Heart left ventricle (tissue), 16 donors: ENCODE measurements at places on chromosomes 1 and 21. TPM values are rescaled to one million over a fixed set of nuclear protein-coding genes. Genes with fewer than 3 reads are reported as not detected.

- no peak for DNase-seq
- H3K4me1 ChIP-seq: no peaks in the 10 kb centered on the region
- H3K36me3 ChIP-seq: no peaks in the 10 kb centered on the region
- no peak overlapping the region for H3K4me3 ChIP-seq
Measured at GRCh38 chr1:119160409-119160808, 20.0 kb upstream of the WARS2 start.

Gene CLEC20A
- total RNA-seq: not detected

DNA sequence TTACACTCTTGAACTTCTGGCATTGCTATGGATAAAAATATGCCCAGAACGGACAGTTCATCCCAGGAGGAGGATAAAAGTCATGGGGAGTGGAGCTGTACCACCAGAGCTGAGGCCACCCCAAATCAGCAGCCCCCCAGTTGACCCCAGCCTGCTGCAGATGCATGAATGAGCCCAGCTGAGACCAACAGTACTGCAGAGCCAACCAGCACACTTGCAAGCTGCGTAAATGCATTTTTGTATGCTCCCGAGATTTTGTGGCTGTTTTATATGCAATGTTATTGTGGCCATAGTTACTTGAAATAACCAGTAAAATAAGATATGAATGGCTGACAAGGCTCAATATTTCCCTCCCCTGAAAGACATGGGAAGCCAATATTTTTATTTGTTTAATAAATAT, 264.6 kb downstream of the DUSP10 start:
- peaks cover 10% of the 10 kb centered on the region for H3K27me3 ChIP-seq
- H3K27ac ChIP-seq: no peak overlapping the region
- no peaks in the 10 kb centered on the region for H3K36me3 ChIP-seq
- no peak overlapping the region for H3K4me3 ChIP-seq
- H3K4me1 ChIP-seq: no peaks in the 10 kb centered on the region

- DNase-seq: no peak
- H3K36me3 ChIP-seq: no peaks in the 10 kb centered on the region
- H3K4me3 ChIP-seq: no peak overlapping the region
- no peak overlapping the region for H3K27ac ChIP-seq
Measured at GRCh38 chr1:178142806-178143205, 48.9 kb downstream of the RASAL2 start.

- no peak for DNase-seq
- H3K36me3 ChIP-seq: no peaks in the 10 kb centered on the region
- no peak overlapping the region for H3K4me3 ChIP-seq
- H3K4me1 ChIP-seq: no peaks in the 10 kb centered on the region
Measured at GRCh38 chr1:83125456-83125855, 873.5 kb downstream of the TTLL7 start.

GRCh38 chr1:227315629-227316346, 2.5 kb downstream of the CDC42BPA start:
- H3K4me3 ChIP-seq: peak overlapping the region; percentile 88
- no peaks in the 10 kb centered on the region for H3K36me3 ChIP-seq
- no peaks in the 10 kb centered on the region for H3K27me3 ChIP-seq
- peak overlapping the region; percentile 94 for H3K27ac ChIP-seq

Gene LPAR3
- 11.5 TPM for total RNA-seq

DNA sequence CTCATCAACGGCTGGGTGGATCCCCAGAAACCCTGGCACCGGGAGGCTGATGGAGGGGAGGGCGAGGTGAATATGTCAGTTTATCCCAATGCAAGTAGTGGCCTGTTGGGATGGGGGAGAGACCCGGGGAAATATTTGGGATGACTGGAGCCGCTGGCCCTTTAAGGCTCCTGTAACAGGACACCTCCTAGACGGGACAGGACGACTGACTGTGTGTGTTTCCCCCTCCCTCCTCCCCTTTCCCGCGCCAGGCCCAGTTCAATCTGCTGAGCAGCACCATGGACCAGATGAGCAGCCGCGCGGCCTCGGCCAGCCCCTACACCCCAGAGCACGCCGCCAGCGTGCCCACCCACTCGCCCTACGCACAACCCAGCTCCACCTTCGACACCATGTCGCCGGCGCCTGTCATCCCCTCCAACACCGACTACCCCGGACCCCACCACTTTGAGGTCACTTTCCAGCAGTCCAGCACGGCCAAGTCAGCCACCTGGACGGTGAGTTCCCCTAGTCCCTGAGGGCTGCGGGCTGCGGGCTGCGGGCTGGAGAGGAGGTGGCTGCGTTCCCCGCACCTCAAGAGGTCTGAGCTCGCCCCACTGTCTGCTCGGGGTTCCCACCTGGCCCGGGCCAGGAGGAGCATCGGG, 44.8 kb upstream of the CCDC27 start:
- no peaks in the 10 kb centered on the region for H3K4me1 ChIP-seq
- no peak overlapping the region for H3K27ac ChIP-seq
- no peak overlapping the region for H3K4me3 ChIP-seq
- H3K27me3 ChIP-seq: peaks cover 18% of the 10 kb centered on the region
- no peak for DNase-seq

DNA sequence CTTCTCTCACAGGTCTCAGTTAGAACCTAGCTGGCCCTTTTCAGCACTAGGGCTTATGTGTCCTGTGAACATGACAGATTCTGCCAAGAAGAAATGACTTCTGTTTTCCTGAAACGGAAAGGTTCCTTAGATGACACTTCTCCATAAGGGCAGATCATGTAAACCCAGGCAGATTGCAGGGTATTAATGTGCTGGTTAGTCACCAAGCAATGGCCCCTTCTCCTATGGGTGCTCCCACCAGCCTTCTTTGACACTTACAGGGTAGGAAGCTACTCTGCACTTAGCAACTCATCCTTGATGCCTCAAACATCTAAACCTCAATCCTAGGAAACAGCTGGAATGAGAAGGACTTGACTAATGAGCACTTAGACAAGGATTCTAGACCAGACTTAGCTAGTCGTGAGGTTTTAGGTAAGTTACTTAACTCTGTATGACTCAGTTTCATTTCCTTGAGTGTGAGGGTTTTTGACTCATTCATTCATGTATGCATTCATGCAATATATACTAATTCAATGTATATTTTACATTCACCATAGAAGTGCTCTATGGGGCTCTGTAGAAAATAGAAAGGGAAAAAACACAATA, 74.1 kb upstream of the PLXNA2 start:
- DNase-seq: no peak
- no peaks in the 10 kb centered on the region for H3K4me1 ChIP-seq
- H3K36me3 ChIP-seq: no peaks in the 10 kb centered on the region

DNA sequence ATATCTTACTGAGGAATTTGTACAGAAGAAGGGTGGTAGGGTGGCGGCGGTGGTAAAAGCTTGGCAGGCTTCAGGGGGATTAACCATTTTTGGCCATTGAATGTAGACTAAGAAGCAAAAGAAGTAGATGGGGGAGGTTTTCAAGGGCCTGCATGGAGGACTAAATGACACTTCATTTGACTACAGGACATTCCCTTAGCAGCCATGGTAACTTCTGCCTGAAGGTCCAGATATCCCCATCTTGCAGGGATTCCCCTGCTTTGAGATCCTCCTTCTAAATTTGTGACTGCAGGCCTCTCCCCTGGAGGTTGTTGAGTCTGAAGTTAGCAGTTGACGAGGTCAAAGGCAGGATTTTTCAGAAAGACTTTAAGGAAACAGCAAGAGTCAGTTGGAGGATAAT, 4.8 kb downstream of the VASH2 start:
- H3K4me1 ChIP-seq: peaks cover 10% of the 10 kb centered on the region
- no peak overlapping the region for H3K27ac ChIP-seq
- no peak for DNase-seq
- no peaks in the 10 kb centered on the region for H3K27me3 ChIP-seq
- no peak overlapping the region for H3K4me3 ChIP-seq
- no peaks in the 10 kb centered on the region for H3K36me3 ChIP-seq

GRCh38 chr21:46597896-46598343, 7.0 kb downstream of the S100B start:
- H3K36me3 ChIP-seq: no peaks in the 10 kb centered on the region
- no peak overlapping the region for H3K27ac ChIP-seq
- peaks cover 16% of the 10 kb centered on the region for H3K4me1 ChIP-seq

DNA sequence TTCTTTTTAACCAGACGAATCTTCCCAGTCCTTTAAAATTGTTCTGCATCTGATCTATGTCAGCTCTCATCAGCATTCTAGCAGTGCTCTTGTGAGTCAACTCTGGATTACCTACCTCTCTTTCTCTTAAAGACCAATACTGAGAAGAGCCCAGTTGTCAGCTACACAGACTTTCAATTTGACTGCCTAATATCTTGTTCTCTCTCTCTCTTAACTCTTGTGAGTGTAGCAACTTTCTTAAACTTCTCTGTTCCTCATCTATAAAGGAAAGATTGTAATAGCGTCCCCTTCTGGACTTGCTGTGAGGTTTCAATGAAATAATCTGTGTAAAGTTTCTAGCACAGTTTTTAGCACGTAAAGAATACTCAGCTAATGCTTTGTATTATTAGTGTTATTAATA, 499.3 kb upstream of the ADAMTS5 start:
- no peak for DNase-seq
- no peak overlapping the region for H3K27ac ChIP-seq
- H3K4me1 ChIP-seq: no peaks in the 10 kb centered on the region
- no peaks in the 10 kb centered on the region for H3K27me3 ChIP-seq
- H3K36me3 ChIP-seq: no peaks in the 10 kb centered on the region
- no peak overlapping the region for H3K4me3 ChIP-seq

Gene LCE1F
- total RNA-seq: not detected

Gene SHISA4
- 66.5 TPM for total RNA-seq

Gene FRRS1
- total RNA-seq: 2.8 TPM

DNA sequence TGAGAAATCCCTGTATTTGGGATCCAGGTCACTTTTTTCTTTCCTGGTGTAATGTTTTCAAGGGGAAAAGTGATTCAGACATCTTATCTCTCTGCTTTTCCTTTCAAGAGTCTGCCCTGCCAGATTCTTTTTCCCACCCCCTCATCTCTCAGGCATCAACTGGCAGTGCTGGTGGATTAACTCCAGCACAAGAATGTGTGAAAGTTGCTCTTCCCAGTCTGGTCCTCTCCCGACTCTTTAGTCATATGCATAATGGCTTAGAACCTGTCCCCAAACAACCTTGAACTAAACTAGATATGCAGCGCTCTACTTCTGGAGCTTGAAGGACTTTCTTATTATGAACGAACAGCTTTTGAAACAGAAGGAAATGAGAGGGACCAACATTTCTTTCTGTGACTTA, 88.5 kb downstream of the SLC44A5 start:
- H3K27ac ChIP-seq: no peak overlapping the region
- no peaks in the 10 kb centered on the region for H3K4me1 ChIP-seq
- no peak overlapping the region for H3K4me3 ChIP-seq
- no peaks in the 10 kb centered on the region for H3K27me3 ChIP-seq
- no peak for DNase-seq
- H3K36me3 ChIP-seq: no peaks in the 10 kb centered on the region

Gene YIPF1
- total RNA-seq: 14.0 TPM

Gene TMCC2
- 1.4 TPM for total RNA-seq

GRCh38 chr21:40073642-40074041, 206.4 kb downstream of the PCP4 start:
- no peaks in the 10 kb centered on the region for H3K36me3 ChIP-seq
- no peak overlapping the region for H3K4me3 ChIP-seq
- DNase-seq: no peak
- H3K4me1 ChIP-seq: no peaks in the 10 kb centered on the region

- H3K27me3 ChIP-seq: peaks cover 72% of the 10 kb centered on the region
- H3K36me3 ChIP-seq: no peaks in the 10 kb centered on the region
- peak; percentile 24 for DNase-seq
- peaks cover 4% of the 10 kb centered on the region for H3K4me1 ChIP-seq
- no peak overlapping the region for H3K27ac ChIP-seq
Measured at GRCh38 chr1:228058949-228059633, 23.4 kb upstream of the ARF1 start.

Gene KIF1B
- total RNA-seq: 137 TPM

DNA sequence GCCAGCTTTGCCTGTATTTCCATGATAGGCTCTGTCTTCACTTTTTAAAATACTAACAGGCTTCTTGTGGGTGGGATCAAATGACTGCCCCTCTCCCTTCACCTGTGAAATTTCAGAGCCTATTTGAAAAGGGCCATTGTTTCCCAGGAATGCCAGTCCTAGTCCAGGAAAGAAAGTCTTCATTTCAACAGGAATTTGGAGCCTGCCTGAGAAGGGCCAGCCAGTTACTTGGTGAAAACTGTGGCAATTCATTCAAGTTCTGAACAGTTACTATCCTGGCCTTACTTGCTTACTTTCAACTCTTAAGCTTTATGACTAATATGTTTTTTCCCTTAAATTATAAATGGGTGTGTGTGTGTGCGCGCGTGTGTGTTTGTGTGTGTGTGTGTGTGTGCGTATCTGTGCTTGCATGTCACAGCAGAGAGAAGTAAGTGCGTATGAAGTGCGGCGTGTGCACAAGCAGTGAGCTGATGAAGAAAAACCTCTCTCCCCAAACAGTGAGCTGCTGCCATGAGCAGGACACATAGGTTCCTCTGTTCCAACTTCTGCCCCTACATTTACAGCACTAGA, 67.5 kb upstream of the RNPC3 start:
- H3K27ac ChIP-seq: no peak overlapping the region
- H3K36me3 ChIP-seq: no peaks in the 10 kb centered on the region
- no peaks in the 10 kb centered on the region for H3K4me1 ChIP-seq
- H3K27me3 ChIP-seq: no peaks in the 10 kb centered on the region

- no peak overlapping the region for H3K4me3 ChIP-seq
- H3K36me3 ChIP-seq: no peaks in the 10 kb centered on the region
- H3K27me3 ChIP-seq: no peaks in the 10 kb centered on the region
- no peak for DNase-seq
- no peak overlapping the region for H3K27ac ChIP-seq
Measured at GRCh38 chr21:42346441-42346840, 4.4 kb downstream of the TFF2 start.

Gene S100B
- 0.83 TPM for total RNA-seq

DNA sequence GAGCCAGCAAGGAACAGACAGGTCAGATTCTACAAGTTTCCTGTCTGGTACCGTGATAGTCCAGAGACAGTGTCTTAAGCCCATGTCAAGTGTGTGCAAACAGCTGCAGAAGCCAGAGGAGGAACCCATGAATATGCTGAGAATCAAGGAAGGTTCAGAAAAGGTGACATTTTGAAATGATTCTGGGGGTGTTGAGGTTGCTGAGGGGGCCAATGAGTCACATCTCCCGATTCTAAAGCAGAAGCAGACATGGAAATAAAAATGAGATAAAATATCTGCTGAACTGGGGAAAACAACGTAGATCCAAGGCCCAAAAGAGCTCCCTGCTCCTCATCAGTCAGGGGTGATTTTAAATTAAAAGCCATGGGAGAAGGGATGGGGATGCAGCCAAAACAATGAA, 15.8 kb upstream of the SYT6 start:
- no peaks in the 10 kb centered on the region for H3K36me3 ChIP-seq
- DNase-seq: no peak
- no peak overlapping the region for H3K27ac ChIP-seq
- peaks cover 5% of the 10 kb centered on the region for H3K27me3 ChIP-seq
- H3K4me3 ChIP-seq: no peak overlapping the region

GRCh38 chr1:52574594-52574993, 21.7 kb upstream of the TUT4 start:
- H3K4me1 ChIP-seq: no peaks in the 10 kb centered on the region
- no peak for DNase-seq
- no peaks in the 10 kb centered on the region for H3K27me3 ChIP-seq
- no peak overlapping the region for H3K4me3 ChIP-seq

DNA sequence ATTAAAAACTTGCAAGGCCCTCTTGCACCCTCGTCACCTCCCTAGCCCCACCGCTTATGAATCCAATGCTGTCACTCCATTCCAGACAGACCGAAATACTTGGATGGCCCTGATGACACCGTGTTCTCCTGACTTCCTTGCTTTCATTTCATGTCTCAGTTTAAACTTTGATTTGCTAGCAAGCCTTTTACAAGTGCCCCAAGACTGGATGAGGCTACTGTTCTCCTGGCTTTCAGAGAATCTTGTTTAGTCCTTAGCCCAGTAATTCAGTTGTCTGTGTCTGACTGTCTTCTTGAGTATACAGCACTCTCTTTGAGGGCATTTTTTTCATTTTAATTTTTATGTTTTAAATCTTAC, 824 bp upstream of the IFI44L start:
- H3K4me1 ChIP-seq: peaks cover 18% of the 10 kb centered on the region
- DNase-seq: no peak
- peak overlapping the region; percentile 86 for H3K27ac ChIP-seq
- H3K4me3 ChIP-seq: peak overlapping the region; percentile 66
- H3K36me3 ChIP-seq: no peaks in the 10 kb centered on the region
